ENCODE measurements at places on chromosomes 7 and 10.

GRCh38 chr10:9016930-9017329, 962.4 kb downstream of the GATA3 start:
- DNase-seq: no peak

GRCh38 chr10:118742782-118743181, 12.0 kb downstream of the CACUL1 start:
- DNase-seq: no peak

- no peak for DNase-seq
Measured at GRCh38 chr7:130649004-130649790, 19.4 kb downstream of the COPG2 start.

GRCh38 chr10:46546591-46547540, 9.6 kb downstream of the GPRIN2 start:
- no peak for DNase-seq

- no peak for DNase-seq
Measured at GRCh38 chr7:151871189-151871735, 5.7 kb downstream of the PRKAG2 start.

- no peak for DNase-seq
Measured at GRCh38 chr7:39735903-39736302, 112.5 kb downstream of the RALA start.

DNA sequence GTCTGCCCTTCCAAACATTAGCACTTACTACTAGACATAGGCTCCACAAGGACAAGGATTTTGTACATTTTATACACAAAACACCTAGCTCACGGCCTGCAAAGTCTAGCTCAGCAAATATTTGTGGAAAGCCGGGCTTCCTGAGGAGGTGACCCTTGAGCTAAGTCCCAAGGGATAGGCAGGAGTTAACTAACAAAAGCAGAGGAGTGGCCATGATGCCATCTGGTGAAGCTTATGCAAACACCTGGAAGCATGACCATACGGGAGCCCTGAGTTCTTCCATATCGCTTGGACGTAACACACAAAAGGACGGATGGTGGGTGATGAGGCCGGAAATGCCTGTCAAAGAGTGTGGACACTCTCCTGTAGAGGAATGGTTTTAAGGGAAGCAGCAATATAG, 25.9 kb upstream of the YAE1 start:
- DNase-seq: no peak

DNA sequence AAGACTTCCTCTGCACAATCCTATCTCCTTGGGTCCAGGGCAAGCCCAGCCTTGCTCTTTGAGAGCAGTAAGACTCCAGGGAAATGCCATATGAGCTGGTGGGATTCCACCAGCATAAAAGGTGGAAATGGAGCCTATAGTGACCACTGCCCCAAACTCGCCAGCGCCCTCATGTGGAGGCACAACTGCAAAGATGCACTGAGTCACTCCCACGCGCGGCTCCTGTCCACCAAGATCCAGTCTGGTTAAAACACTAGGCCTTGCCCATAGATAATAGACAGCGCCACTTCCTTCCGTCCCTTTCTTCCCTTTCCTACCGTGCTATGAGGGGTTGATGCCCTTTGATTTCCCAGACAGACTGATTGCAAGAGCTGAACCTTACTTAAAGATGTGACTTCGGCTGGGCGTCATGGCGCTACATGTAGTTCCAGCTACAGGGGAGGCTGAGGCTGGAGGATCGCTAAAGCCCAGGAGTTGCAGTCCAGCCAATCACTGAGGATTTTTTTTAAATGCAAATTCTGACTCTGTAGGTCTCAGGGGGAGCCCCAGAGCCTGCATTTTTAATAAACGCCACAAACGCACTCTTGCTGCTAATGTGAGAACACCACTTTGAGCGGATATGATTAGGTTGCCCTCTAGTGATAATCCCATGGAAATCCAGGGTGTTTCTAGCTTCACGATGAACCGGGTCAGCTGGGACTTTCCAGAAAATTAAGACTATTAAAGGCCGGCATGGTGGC, 136.5 kb downstream of the EPC1 start:
- no peak for DNase-seq

DNA sequence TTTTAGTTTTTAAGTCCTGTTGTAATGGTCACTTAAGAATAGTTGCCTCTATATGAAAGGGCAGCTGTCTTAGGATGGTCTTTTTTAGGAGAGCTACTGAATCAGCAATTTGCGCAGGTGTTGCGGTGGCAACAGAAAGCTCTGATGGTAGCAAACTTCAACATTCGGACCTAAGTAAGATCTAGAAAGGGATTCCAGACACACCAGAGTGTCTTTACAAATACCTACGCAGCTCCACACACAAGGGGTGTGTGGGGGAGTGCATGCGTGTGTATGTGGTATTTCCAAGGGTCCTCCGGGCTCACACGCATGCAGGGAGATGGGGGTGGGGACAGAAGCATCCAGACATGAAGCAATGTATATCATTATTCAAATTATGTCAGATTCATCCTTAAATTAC, 438.6 kb upstream of the MGMT start:
- DNase-seq: no peak

GRCh38 chr7:711093-711921, 15.2 kb upstream of the DNAAF5 start:
- DNase-seq: no peak

Measured in NCI-H2081 treated with DMSO at 0.1 percent for 48 hours (cell line).